ENCODE measurements at places on chromosomes 4 and X.

DNA sequence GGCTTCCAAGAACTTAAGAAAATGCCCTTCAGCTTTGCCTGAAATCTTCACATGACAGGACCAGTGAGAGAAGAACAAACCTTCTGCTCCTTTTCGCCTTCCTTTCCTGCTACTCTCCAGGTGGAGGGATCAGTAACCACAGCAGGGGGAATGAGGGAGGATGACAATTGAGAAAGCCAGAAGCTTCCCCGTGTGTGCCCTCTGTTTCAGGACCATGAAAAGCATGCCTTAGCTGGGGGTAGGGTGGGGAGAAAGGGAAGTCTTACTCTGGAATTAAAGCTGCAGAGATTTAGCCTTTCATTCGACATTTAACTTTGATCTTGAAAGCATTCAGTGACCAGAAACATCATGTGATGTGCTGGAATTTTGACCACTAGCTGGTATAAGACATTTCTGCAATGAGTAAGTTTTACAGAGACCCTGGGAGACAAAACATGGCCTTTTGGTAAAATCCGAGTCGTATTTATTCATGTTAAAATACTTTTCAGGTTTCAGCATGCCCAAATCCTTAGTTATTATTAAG lies 10.6 kb upstream of the PUDP start:
- DNase-seq: no peak

DNA sequence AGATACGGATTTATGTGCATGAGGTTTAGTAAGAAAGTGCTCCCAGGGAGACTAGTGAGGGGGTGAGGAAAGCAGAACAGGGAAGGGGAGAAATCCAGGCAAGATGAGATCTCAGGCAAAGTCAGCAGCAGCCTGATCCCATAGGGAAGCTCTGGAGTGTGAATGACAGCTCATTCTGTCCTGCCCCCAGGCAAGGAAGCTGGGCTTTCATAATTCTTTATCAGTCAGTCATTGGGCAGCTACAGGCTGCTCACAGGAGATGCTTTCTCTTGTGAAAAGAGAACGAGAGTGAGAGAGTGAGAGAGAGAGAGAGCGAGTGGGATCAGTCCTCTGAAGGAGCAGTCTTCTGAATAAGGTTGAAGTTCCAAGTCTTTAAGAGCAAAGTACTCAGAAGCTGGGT lies 48.1 kb downstream of the SRPX start:
- no peak for DNase-seq

DNA sequence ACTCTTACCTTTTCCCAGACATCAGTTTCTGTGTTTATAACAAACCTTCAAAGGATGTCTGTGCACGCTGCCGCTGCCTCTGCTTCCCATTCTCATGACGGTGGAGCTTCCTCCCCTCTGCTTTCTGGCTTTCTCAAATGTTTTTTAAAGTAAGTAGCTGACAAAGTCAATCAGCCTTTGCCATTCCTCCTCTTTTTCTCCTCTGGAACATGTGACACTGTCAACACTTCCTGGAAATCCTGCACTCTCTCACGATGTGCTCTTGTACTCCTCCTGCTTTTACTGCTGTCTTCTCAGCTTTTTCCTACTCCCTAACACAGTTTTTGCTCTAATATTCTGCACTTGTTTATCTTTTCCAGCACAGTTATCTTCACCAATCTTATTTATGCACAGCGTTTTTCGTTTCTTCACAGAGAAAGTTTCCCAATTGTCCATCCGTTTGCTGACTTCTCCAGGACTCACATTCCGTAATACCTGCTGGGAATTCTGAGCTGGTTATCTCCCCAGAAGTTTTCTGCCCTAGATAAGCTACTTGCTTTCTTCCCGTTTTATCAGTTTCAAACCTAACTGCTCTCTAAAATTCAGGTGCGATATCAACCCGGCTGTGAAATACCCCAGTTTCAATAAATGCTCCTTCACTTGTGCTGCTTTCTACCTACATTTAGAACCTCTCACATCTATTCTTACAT lies 465.6 kb upstream of the AGA start:
- no peak for DNase-seq

- no peak for DNase-seq
Measured at GRCh38 chr4:13266687-13267086, 217.5 kb downstream of the RAB28 start.

GRCh38 chrX:47579537-47579936 lies 2.7 kb upstream of the TIMP1 start:
- no peak for DNase-seq

DNA sequence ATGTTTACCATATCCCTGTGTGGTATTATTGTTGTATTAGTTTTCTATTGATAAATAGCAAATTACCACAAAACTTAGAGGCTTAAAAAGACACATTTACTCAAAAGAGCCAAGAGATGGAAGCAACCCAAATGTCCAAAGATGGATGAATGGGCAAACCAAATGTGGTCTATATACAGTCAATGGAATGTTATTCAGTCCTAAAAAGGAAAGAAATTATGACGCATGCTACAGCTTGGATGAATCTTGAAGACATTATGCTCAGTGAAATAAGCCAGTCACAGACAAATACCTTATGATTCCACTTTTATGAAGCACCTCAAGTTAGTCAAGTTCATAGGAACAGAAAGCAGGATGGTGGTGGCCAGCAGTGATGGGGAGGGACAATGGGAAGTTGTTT lies 144.7 kb downstream of the QDPR start:
- DNase-seq: no peak

- DNase-seq: no peak
Measured at GRCh38 chrX:104430742-104431119, 135.3 kb upstream of the IL1RAPL2 start.

DNA sequence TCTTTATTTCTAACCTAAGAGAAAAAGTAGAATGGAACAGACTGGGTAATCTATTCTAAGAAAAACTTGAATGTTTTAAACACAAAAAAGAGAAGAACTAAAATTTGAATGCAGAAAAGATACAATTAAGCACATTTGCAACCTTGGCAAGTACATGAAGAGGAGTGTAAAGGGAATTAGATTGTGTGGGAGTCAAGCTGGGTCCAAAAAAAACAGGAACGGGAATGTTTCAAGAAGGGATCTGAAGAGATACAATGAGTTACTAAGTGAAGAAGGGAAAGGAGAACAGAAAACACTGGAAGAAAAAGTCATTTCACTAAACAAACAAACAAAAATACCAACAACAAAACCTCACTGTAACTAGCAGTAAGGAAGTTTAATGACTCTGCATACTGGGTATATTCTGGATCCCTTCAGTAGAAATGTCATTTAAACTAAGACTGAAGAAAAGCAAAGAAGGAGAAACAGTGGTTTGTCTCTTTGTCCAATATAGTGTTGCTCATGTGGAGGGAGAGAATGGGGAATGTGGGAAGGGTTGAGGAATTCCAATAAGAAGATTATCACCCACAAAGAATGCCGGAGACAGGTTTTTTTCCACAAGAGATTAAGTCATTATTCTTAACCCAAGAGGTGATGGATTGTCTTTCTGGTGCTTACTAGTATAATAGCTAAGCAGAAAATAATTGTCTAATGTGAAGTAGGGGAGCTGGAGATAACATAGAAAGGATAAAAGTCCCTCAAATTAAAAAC lies 50.4 kb upstream of the PTPN13 start:
- DNase-seq: no peak

DNA sequence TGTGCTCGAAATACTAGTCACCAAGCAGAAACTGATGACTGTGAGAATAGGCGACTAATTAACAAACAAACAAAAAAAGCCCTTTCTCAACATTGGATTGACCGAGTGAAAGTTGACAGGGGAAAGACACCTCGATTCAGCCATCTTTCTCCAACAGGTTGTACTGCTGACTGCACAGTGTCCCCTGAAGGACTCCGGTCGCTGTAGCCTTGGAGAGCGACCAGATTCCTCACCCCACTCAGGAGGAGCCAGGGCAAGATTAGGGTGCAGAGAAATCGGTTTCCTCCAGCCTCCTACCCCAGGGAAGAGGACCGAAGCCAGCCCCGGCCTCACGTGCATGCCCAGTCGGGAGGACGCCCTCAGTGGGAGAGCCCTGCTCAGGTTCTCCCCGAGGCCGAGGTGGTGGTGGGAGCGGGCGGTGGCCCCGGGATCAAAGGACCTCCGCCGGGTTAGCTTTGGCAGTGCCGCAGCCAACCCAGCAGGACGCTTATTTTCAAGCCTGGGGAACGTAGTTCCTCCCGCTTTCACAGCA lies 1.1 kb upstream of the RAP1GDS1 start:
- no peak for DNase-seq

- no peak for DNase-seq
Measured at GRCh38 chr4:15006416-15007024, 4.2 kb downstream of the CPEB2 start.

- no peak for DNase-seq
Measured at GRCh38 chrX:100265179-100265578, 144.9 kb downstream of the PCDH19 start.

- no peak for DNase-seq
Measured at GRCh38 chrX:147875866-147876596, 35.7 kb upstream of the FMR1 start.

DNA sequence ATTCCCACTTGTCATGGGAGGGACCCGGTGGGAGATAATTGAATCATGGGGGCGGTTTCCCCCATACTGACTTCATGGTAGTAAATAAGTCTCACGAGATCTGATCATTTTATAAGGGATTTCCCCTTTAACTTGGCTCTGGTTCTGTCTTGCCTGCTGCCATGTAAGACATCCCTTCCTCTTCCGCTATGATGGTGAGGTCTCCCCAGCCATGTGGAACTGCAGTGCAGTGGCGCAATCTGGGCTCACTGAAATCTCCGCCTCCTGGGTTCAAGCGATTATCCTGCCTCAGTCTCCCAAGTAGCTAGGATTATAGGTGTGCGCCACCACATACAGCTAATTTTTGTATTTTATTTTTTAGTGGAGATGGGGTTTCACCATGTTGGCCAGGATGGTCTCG lies 2.9 kb downstream of the HPGDS start:
- no peak for DNase-seq

DNA sequence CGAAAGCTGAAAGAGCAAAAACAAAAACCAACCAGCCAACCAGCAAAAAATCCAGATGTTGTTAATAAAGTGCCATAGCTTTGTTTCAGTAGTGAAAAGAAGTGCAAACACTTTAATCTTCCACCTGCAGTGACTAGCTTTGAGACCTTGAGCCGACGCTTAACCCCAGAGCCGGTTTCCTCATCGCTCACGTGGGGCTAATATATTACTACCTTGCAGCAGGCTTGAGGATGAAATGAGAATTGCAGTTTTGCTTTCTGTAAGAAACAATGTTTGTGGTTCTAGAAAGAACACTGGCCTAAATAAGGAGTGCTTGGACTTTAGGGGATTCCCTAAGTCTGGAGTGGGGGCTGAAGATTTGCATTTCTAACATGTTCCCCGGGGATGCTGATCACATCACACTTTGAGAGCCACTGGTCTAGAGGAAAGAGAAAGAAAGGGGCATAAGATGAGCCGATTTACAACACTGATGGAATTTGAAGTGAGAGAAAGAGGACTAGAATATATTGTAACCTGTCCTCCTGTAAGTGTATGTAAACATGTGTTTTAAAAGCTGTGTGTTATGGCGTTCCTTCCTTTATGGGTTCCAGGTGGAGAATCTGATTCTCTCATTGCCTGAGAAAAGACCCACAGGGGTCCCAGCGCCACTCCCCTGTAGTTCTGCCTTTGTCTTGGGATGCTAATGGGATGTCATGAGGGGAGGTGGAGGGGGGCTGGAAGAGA lies 1.4 kb downstream of the FGF2 start:
- no peak for DNase-seq

DNA sequence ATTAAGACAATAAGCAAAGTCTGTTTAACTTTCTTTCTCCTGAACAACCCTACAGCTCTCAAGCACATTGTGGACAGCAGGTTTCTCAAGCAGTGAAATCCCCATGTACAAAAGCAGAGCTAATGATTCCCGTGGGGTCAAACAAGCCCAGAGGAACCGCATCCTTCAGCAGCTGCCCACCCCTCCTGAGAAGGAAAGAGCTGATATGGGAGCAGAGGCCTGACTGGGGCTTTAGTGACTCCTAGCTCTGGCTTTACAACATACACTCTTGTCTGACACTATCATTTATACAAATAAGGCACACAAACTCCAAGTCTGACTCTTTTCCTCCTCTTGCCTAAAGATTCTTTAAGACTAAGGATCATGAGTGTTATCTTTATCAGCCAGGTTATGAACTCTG lies 32.8 kb downstream of the HDAC8 start:
- DNase-seq: no peak

DNA sequence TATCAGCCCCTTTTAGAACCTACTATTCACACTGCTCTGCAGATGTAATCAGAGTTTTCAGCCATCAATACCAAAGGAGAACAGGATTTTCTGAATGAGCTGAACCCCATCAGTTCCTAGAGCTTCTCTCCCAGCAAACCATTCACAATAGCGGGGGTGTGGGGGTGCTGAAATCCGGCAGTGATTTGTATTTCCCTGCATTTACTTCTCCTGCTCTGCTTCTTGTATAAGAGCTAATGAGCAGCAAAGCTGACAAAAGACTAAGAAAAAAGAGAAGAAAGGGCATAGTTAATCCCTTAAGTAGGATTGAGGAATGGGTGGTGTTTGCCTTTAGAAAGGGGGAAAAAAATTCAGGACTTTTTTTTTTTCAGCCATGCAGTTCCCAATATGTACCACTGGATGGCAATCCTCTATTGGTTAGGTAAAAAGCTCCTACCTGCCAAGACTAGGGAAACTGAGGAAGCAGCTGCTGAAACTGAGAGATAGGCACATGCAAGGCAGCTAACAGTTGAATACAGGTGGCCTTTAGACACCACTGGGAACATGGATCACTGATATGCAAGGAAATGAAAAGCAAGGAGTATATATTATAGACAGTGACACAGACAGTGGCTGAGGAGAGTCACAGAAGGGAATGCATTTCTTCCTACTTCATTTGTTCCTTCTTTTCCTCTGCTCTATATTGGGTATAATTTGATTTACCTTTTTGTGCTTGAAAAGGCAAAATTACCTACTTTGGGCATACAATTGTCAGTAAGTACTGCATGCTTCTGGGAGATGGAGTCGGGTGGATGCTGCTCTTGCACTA lies 217.9 kb downstream of the HS6ST2 start:
- DNase-seq: no peak

GRCh38 chrX:42247241-42247640 lies 323.9 kb upstream of the CASK start:
- DNase-seq: no peak

- DNase-seq: no peak
Measured at GRCh38 chr4:85708468-85708867, 233.5 kb downstream of the ARHGAP24 start.

- no peak for DNase-seq
Measured at GRCh38 chrX:13103188-13103913, 58.9 kb upstream of the FAM9C start.

DNA sequence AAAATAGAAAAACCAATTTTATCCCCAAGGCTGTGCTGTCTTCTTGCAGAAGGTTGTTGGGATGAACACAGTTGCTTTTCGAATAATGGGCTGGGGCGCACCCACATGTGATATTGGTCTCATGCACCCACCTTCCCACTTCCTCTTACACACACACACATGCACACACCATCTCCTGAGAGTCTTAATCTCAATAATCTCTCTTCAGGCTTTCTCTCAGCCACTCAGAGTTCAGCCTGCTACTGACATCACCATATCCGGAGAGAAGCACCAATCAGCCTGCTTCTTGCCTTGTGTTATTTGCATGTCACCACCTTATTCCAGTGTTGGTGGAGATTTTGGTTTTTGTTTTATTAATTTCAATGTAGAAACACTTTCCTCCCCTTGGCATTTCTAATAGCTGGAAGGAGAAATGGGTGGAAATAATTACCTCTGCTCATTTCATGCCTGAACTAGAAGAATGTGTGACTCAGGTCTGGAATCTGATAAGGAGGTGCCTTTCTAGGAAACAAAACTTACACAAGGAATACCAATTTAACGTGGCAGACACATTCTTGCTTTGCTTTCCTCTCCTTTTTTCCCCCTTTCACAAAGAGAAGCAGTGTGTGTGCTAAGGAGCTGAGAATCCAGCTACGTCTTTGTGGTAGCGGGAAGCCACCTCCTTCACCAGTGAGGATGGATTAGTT lies 400.2 kb downstream of the MID1IP1 start:
- DNase-seq: no peak

Data from NCI-H187 (cell line).